ENCODE measurements at places on chromosomes 16 and 17.

- DNase-seq = no peak
Observed at GRCh38 chr16:55685973-55686372, 30.2 kb downstream of the SLC6A2 start.

DNA sequence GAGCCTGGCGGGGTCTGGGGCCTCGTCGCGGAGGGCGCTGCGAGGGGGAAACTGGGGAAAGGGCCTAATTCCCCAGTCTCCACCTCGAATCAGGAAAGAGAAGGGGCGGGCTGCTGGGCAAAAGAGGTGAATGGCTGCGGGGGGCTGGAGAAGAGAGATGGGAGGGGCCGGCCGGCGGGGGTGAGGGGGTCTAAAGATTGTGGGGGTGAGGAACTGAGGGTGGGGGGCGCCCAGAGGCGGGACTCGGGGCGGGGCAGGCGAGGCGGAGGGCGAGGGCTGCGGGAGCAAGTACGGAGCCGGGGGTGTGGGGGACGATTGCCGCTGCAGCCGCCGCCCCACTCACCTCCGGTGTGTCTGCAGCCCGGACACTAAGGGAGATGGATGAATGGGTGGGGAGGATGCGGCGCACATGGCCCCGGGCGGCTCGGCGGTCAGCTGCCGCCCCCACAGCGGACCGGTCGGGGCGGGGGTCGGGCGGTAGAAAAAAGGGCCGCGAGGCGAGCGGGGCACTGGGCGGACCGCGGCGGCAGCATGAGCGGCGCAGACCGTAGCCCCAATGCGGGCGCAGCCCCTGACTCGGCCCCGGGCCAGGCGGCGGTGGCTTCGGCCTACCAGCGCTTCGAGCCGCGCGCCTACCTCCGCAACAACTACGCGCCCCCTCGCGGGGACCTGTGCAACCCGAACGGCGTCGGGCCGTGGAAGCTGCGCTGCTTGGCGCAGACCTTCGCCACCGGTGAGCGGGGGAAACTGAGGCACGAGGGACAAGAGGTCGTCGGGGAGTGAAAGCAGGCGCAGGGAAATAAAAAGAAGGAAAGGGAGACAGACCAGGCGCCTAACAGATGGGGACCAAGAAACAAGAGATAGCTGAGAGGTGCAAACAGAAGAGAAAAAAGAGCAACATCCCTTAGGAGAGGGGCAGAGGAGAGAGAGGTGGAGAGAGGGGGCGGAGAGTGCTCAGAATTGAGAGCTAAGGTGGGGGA lies at the start of gene PNMT:
Gene PNMT, plus strand, starts transcription at position 509 of the 980 bp plus-strand sequence. Its CDS starts 23 bp downstream, at position 532.
- DNase-seq = peak; percentile 74

DNA sequence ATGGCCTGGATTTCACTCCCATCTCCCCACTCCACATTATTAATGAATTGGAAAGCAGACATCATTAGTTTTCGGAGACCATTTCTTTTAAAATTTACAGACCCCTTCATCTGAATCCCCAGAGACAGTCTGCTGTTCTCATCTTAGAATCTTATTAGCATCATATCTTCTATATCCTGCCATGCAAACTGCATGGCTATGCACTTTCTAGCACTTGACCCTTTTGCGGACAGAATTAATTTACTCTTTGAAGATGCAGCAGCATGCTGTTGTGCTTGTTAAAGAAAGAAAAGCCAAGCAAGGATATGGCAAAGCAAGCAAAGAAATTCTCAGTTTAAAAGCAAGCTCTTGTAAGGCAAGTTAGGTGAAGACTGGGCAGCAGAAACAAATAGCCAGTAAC lies 201.2 kb upstream of the PMFBP1 start:
- no peak for DNase-seq

DNA sequence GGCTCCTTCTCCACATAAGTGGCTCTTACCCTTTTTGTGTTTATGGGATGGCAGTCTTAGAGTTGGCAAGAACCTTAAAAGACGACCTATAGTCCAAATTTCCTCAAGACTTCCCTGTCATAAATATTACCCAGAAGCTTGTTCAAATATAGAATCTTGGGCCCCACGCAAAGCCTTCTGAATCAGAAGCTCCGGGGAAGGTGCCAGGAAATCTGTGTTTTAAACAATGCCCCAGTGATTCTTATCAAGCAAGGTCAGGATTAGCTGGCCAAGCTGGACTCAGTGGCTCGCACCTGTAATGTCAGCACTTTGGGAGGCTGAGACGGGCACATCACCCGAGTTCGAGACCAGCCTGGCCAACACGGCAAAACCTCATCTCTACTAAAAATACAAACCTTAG lies 85.7 kb downstream of the TIMM22 start:
- DNase-seq = no peak

DNA sequence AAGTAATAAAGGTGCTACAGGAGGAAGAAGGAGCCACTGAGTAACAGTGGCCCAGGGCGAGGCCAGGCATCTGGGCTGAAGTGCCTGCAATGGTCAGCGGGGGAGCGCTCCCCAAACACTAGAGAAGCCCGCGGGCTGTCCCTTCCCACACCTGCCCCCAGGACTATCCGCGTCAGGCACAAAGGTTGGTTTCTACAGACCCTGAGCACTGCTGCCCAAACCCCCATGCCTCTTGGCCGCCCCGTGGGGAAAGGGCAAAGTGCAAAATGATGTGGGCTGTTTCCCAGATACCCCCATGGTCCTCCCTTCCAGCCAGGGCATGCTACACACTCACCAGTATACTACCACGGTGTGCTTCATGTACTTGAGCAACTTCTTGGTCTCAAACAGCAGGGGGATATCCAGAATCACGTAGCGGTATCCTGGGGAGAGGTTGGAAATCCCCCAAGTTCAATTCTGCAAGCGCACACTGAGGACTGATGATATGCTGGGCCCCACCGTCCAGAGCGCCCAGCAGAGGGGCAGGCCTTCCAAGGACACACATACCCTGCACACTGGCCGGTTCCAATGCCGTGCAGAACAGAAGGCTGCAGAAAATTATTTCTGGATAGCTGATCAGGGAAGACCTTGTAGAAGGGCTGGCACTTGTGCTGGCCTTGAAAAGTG lies 21.5 kb downstream of the DCAKD start:
- no peak for DNase-seq

GRCh38 chr17:22409160-22409751 lies 716.9 kb downstream of the KCNJ18 start:
- DNase-seq = no peak

- DNase-seq = no peak
Observed at GRCh38 chr17:80753685-80754345, 209.2 kb downstream of the RPTOR start.

DNA sequence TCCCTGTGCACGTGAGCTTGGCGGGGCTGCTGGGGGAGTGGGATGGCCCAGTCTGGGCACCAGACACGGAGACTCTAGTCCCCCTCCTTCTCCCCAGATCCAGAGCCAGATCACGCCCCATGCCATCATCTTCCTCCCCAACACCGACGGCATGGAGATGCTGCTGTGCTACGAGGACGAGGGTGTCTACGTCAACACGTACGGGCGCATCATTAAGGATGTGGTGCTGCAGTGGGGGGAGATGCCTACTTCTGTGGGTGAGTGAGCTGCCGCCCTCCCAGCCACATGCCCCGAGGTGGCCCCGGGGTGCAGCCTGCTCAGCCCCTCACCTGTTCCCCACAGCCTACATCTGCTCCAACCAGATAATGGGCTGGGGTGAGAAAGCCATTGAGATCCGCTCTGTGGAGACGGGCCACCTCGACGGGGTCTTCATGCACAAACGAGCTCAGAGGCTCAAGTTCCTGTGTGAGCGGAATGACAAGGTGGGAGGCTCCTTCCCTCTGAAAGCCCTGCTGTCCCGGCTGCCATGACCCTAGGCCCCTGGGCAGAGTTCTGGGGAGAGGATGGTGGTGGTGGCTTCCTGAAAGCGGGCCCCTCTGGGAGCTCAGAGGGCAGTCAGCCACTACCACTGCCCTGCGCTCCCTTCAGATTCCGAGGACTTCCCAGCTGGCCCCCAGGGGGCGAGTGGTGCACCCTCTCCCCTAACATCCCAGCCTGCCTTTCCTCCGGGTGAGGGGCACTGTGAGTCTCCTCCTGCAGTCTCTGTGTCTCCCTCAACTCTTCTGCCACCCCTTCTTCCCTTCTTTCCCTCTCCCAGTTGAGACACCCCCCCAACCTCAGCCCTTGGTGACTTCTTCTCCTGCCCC lies 2.8 kb upstream of the C17orf107 start:
- DNase-seq = no peak

DNA sequence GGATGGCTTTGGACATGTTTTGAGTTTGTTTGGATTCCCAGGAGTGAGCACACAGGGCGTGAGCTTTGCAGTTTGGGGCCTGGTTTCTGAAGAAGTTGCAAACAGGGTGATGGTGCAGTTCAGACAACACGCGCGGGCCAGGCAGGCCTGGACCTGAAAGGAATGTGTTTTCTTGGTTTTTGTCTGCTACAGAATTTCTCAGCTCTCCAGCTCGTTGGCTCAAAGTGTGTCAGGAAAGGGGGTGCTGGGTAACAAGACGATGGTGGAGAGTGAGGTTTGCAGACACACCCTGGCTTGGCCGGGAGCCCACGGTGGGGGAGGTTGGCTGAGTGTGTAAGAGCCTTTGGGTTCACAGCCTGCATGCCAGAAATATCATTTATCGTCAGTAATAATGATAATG lies 82.3 kb downstream of the CMIP start:
- DNase-seq = no peak

DNA sequence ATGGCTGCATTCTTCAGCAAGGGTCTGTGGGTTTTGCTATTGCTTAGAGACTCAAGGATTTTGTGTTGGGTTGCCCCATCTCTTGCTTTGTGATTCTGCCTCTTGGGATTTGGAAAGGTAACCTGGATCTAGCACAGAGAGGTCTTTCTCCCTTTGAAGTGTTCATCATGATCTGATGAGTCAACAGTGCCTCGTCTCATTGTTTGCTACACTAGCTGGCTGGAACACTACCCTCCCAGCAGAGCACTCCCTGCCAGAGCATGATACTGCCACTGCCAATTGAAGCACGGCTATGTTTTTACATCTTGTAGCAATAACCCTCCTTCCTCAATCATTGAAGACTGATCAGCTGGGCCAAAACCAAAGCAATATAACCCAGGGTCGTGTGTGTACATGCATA lies 361.0 kb downstream of the CDH13 start:
- no peak for DNase-seq

GRCh38 chr16:87150262-87150661 lies 166.9 kb downstream of the C16orf95 start:
- DNase-seq = no peak

DNA sequence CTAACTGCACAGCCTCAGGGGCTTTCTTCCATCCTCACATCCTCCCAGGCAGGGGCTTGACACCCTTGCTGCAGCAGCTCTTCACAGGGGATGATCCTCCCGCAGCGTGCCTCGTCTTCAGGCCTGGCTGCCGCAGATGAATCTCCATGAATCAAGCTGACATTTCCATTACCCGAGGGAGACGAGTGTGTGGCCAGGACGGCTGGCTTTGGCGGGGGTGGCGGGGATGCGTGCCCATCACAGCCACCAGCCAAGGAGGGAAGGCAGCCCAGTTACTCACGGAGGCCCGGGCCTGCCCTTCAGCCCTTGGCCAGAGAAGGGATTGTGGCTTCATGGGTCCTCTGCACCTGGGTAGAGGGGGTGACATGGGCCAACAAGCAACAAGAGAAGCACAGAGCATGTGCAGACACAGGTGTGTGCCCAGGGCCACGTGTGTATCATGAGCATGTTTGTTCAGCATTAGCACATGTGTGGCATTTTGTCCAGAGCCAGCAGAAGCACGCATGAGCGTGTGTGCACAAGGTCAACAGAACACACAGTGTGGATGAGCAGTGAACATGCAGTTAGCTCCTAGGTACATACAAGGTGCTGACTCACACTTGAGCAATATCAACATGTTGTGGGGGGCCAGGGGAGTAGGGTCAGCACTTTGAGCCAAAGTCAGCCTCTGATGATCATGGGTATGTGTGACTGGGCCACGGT lies 236.4 kb downstream of the KATNIP start:
- no peak for DNase-seq

GRCh38 chr17:50352072-50352692 lies 6.3 kb downstream of the XYLT2 start:
- peak; percentile 23 for DNase-seq

DNA sequence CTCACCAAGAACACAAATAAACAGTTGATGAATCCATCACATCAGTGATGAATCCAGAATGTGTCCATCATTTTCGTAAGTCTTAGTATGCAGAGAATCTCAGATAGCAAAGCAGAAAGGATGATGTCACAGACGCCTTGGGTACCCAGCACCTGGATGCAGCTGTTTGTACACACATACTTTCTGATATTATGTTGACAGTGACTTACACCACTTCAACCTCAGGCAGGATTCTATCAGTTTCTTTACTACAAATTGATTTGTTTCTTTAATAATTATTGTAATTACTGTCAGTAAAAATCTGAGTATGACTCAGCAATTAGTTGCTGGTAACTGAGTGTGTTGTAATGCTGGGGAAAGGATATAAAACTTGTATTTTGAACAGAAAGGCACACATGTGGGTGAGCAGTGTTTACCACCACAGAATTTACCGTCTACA lies 159.8 kb downstream of the RPTOR start:
- no peak for DNase-seq

DNA sequence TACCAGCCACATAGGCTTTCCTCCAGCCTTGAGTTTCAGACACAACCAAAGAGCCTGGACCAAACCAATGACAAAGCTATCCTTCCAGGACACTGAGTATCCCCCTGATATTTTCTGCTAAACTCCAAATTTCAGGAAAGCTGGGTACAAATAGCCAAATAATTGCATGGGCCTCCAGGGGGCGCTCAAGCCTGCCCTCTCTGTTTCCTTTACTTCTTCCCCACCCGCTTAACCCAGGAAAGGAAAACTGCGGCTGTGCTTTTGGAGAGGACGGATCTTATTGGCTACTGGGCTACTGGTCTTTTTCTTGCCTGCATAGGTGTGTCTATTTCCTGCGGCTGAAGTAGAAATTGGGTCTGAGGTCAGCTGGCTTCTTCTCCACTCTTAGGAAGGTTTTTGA lies 30.1 kb downstream of the GNGT2 start:
- peak; percentile 80 for DNase-seq

GRCh38 chr17:32792207-32792606 lies 84.7 kb downstream of the MYO1D start:
- no peak for DNase-seq

GRCh38 chr16:3575491-3575890 lies 1.7 kb downstream of the NLRC3 start:
- no peak for DNase-seq

DNA sequence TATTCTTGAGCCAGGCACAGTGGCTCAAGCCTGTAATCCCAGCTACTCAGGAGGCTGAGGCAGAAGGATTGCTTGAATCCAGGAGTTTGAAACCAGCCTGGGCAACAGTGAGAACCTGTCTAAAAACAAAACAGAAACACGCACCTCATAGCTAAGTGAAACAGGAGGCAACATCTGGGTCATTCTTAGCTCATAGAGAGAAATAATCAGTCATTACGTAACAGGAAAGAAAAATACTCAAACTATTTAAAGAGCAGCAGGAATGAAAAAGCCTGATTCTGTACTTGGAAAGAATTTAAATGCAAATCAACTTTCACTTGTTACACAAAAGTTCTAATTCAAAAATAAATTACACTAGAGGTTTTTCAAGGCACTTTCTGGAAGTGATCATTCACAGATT lies 17.2 kb downstream of the CHCT1 start:
- DNase-seq = no peak

GRCh38 chr16:13994239-13995106 lies 74.5 kb downstream of the ERCC4 start:
- no peak for DNase-seq

All from activated T-cell treated with anti-CD3 and anti-CD28 coated beads, Interleukin-2, amount 50 U/mL, for 24 hours (primary cell).